ENCODE measurements at places on chromosomes 16 and 17.

GRCh38 chr17:40062329-40063186 is at the start of gene THRA:
TSS of gene THRA (plus strand) at chr17:40062965. CDS start at chr17:40074489, 11,524 bp downstream.
- peak; percentile 31 for DNase-seq

DNA sequence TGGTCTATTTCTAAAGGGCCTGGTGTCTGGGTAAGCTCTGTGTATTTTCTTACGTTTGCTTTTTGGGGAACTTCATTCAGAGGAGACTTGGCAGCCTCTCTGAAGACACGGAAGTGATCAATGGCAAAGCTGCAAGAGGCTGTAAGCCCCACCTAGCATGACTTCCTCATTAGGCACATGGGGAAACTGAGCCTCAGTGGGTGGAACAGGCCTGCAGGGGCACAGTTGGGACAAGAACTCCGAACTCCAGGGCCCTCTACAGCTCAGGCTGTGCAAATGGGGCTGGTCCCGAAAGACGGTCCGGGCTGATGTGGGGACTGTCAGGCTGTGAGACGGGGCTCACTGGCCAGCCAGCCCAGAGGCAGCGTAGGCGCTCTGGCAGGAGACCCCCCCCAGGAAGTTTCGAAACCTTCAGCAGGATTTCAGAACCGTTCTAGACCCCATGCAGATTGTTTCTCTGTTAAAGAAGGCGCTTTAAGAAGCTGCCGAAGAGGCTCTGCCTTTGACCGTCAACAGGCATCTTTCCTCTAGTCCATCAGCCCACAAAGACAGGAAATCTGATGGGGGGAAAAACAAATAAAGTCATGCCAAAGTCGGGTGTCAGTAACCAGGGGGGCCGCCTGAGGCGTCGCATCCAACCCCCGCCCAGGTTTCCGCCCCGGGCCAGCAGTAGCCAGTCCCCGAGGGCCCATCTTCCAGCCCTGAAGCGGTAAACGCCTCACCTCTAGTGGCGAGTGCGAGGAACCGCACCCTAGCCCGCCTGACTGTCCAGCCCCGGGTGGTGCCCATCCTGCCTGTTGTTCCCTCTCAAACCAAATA is 79.8 kb upstream of the TBC1D3K start:
- DNase-seq = no peak

GRCh38 chr16:85448557-85449190 is 164.4 kb upstream of the GSE1 start:
- DNase-seq = peak; percentile 31

DNA sequence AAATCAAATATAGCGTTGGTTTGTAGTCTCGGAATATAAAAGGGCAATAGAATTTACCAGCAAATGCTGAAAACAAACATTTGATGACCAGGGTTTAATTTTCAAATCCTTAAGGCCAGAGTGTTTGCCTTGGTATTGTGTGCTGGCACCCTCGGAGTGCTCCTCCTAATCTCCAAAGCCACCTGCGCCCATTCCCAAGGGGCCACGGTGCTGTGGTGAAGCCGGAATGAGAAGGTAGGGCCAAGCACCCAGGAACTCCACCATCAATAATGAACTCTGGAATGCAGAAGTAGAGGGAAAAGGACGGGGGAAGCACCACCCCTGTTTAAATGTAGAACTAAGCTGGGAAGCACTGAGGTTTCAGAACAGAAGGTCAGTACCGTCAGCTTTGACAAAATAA is 51.9 kb downstream of the COG7 start:
- no peak for DNase-seq

DNA sequence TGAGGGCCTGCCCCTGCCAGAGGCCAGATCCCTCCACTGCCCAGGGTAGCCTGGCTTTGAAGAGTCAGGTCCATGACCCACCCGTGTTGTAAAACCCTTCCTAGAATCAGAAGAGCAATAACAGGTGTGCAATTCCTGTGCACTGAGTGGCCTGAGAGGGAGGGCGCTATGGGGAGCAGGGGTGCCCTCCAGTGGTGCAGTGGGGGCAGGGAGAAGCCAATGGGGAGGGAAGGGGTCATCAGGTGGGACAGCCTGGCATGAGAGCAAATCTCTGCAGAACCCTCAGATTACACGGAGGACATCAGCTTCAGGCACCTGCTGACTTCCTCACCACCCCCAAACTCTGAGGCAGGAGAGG is 72.9 kb upstream of the ZNF469 start:
- no peak for DNase-seq

DNA sequence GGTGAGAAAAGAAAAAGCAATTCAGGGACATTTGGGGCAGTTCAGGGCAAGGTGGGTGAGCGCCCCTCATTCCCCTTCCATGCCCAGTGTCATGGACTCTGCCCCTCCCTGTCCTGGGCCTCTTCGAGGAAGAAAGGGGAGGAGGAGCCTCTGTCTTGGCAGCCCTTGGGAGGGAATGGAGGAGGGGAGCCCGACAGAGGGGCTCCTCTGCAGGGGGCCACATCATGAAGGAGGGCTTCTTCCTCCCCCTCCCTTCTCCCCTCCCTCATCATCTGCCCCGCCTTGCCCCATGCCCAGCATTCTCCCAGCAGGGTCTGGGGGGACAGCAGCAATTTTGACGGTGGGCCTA is 33.2 kb upstream of the TAC4 start:
- no peak for DNase-seq

DNA sequence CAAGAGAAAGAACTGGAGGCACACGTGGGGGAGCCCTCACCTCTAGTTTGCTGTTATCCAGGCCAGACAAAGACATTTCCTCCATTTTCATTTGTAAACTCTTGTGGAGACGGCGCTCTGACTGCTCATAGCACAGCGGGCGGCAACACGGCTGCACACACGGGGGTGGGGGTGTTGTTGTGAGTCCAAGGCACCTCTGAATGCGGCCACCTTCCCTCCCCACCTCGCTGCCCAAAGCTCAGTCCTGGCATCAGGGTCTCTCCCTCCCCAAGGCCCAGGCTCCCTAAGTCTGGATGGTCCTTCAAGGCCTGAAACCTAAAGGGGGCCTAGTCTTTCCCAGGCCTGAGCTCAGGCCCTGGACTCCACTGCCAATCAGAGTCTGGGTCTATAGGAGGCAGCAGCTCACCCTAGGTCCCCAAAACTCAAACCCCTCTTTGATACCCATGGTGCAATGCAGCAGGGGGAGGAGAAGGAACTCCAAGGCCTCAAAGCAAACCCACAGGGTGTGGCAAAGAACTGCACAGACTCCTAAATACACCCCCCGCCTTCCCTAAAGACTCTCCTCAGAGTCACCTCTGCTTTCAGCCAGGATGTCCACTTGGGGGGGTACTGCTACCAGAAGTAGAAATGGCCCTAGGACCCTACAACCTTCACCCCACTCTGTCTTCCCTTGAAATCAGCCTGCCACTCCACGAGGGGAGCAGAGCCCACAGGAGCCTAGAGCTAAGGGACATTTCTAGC is 1.5 kb downstream of the ATXN7L3 start:
- DNase-seq = no peak
